ENCODE measurements at places on chromosomes 12 and 14.

DNA sequence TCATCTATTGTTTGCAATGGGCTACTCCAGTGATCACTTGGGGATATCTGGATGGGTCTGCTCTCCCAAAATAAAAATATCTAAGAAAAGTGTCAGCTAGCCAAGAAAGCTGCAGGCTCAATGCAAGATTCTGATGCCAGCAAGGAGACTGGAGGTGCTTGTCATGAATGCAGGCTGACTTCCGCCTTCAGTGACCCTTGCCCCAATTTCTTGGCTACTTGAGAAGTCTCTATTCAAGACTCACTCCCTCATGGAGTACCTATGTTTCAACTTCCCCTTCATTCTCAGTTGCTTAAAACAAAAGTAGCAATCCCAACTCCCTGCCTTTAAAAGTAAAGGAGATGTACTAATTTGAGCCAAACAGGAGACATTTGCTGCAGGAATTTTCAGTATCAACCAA lies 123.9 kb downstream of the GPR65 start:
- DNase-seq = no peak

- DNase-seq = no peak
Measured at GRCh38 chr14:89327771-89328212, 89.2 kb downstream of the FOXN3 start.

- no peak for DNase-seq
Measured at GRCh38 chr12:40216516-40217288, 8.1 kb upstream of the LRRK2 start.

DNA sequence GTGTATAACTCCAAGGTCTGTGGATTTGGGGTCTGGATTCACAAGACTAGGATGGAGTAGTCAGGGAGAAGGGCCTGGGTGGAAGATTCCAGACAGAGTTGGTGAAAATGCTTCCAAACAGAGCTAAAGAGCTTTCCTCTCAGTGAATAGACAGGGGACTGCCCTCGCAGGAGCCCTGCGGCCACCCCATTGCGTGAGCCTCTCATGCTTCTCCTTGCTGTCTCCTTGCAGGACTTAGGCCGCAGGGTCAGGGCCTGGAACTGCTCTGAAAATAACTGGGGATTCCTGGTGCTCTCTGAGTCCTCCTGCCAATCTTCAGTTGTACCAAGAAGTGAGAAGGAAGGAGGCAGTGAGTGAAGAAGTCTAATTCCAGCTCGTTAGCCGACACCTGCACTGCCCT lies 49.0 kb upstream of the KCNA1 start:
- no peak for DNase-seq

DNA sequence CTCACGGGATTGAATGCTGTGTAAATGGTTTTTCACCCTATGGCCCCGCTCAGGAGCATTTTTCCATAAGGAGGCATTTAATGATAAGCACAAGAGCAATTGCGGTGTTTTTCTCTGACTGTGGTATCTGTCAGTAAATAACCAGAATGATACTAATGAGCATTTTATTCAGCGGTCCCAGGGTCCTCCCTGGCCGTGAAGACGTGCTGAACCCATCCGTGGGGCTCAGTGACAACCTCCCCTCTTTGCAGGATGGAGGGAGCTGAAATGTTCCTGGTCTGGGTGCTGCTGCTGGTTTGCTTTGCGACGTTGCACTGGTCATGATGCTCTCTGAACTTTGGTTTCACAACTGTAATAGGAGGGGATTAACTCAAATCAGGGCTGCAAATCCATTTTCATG lies 625.6 kb downstream of the AACS start:
- no peak for DNase-seq
